CD4-positive, alpha-beta T cell treated with Interleukin-4 for 1 hour (primary cell): ENCODE measurements at places on chromosomes 11 and 22.

GRCh38 chr11:67280341-67280787, 8.7 kb upstream of the ANKRD13D start:
- no peak for DNase-seq

DNA sequence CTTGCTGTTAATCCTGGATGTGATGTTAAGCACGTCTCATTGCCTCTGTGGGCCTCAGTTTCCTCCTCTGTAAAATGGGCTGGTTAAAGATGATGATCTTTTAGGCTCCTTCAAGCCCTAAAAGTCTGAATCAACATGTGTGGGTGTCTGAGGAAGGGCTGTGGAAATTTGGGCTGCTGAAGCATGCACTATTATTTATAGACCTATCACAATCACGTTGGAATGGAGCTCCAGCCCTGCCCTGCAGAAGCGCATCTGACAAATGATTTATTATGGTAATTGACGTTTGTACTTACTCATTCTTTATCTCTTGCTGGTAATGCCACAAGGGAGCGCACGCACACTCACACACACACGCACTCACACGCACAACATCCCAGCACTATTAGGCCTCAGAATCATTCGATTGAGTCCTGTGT, 20.4 kb downstream of the P2RX3 start:
- DNase-seq, result no peak

- no peak for DNase-seq
Observed at GRCh38 chr11:81596704-81597103, 1137.0 kb downstream of the FAM181B start.

DNA sequence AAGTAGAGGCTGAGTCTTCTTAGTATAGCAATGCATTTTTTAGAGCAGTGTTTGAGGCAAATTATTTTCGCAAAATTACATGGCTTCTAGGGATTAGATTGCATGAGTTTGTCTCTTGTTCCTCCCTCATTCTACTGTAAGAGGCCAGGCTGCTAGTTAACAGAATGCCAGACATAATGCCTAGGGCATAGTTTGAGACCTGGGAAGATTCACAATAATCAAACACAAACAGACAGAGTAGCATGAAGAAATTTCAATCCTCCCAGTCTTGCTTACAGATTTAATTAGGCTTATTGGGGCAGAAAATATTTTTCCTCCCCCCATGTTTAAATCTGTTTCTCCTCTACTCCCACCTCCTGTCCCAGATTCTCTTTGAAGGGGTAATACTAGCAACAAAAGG, 48.3 kb downstream of the ARHGEF12 start:
- DNase-seq, result no peak

- no peak for DNase-seq
Observed at GRCh38 chr11:8833568-8834315, 77.2 kb upstream of the AKIP1 start.
